Stimulated activated CD4-positive, alpha-beta T cell treated with anti-CD3 and anti-CD28 coated beads, Interleukin-4, amount 100 ng/mL, for 24 hours (primary cell): ENCODE measurements at places on chromosomes 2 and 18.

DNA sequence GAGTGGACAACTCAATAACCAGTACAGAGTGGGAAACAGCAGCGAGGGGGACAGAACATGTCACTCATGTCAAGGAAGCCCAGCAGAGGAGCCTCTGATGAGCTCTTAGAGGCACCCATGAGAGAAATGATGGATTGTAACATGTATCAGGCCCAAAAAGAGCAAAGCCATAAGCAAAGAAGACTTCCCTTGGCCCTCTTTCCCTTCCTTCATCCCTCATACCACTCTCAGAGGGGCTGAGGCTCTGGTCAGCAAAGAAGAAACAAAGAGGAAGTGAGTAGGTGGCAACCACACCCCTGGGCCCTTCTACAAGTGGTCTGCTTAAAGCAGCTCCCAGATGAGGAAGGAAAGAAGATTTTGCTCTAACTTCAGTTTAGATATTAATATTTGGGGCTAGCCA, 112.8 kb downstream of the CDC42EP3 start:
- DNase-seq: no peak

DNA sequence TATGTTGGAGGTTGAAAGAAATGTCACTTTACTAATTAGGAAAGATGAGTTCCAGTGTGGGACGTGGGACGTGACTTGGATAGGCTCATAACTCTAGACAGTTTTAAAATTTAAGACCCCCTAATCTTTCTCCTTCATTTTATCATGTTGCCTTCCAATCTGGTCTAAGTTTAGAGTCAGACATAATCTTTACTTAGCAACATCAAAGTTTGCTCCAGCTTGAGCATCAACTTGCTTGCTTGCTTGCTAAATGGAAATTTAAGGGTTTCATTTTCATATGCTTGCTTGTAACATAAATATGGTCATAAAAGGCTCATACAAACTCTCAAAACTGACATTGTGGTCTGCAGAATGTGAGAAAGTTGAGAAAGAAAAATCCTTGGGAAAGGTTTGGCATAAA, 428.9 kb downstream of the EPHA4 start:
- DNase-seq: no peak

GRCh38 chr2:241788572-241788971, 11.9 kb downstream of the GAL3ST2 start:
- DNase-seq: peak; percentile 72

- no peak for DNase-seq
Measured at GRCh38 chr18:48615566-48616401, 77.0 kb downstream of the CTIF start.

DNA sequence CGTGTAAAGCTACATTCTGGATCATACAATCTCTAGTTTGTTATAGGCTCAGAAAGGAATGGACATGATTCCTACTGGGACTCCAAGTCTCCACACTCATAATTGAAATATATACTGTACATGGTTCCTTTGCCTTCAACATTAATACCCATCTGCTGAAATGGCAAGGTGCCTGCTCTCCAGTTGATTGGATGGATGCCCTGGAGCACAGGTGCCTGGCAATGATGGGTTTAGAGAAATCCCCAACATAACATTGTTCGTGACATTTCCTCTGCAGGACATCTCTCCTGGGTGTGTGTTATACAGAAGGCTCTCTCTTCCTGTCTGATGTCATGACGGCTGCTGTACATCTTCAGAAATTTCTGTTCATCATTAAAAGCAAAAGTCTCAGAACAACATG, 449.7 kb upstream of the CWC22 start:
- no peak for DNase-seq

DNA sequence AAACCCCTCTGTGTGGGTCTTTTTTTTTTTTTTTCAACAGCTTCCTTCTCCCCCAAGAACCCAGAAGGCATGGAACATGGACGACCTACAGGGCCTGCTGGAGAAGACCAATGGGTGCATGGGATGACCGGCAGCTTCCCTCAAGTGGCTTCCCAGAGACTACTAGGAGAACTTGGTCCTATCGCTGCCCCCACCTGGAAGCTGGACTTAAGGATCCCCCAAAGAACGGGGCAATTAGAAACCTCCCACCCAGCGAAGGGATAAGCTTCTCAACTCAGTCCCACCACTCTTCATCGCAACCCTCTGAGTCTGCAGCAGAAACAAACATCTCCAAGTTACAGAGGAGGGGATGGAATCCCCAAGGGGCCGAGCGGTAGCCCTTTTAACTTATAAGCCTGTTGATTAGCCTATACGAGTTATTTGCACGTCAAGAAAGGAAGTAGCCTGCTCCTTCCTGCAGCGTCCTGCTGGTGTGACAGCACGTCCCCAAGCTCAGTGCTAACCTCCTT, 1.4 kb downstream of the ACTR1B start:
- no peak for DNase-seq

DNA sequence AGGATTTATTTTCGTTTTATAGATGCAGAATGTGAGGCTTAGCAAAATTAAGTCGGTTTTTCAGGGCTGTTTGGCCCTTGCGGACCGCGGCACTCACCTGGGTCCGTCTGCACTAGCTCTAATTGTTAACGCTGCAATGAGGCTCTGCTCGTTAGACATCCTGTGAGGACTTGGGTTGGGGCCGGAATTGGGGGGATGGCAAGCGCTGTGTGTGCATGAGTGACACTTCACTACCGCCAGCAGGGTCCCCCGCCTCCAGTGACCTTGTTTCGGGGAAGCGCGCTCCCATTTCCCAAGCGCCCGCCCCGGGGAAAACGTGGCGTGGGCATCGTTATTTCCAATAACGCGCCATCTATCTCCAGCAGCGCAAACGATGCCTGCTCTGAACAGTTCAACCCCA, 54.2 kb downstream of the KCNG2 start:
- DNase-seq: no peak

DNA sequence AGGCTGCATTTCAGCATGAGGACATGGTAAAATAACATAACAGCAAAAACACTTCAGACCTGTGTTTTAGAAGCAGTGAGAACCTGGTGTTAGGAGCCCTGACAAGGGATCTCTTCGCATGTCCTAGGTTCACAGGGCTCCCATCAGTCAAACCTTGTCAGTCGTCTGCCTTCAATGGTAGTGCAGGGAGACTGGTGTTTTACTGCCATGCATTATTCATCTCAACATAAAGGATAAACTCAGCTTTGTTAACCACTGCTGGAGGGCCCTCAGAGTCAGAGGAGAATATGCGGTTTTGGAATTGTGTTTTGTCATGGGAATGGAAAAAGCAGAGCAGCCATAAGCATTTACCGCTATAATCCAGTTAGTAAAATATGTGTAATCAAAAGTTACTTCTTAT, 275.9 kb upstream of the GCFC2 start:
- no peak for DNase-seq

GRCh38 chr18:59068276-59069071, 71.2 kb upstream of the SEC11C start:
- DNase-seq: no peak

GRCh38 chr2:162022290-162022945, 51.6 kb downstream of the DPP4 start:
- DNase-seq: no peak

GRCh38 chr2:172091761-172092566, 6.7 kb downstream of the DLX1 start:
- DNase-seq: no peak

DNA sequence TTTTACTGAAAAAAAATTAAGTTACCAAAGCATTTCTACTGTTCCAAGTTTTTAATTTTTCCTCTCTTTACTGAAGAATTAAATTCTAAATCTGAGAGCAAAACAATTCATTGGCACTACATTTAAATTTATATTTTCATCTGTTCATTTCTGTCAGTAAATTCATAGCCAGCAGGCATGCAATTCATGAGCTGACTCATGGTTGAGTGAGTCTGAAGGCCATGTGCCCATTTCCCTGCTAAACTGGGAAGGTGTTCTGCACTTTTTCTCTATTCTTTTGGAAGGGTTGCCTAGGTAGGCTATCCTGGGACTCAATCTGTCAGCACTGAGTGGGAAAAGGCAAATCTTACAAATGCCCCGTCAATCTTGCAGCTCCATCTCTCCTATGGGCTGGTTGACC, 88.7 kb downstream of the KLHL14 start:
- no peak for DNase-seq

DNA sequence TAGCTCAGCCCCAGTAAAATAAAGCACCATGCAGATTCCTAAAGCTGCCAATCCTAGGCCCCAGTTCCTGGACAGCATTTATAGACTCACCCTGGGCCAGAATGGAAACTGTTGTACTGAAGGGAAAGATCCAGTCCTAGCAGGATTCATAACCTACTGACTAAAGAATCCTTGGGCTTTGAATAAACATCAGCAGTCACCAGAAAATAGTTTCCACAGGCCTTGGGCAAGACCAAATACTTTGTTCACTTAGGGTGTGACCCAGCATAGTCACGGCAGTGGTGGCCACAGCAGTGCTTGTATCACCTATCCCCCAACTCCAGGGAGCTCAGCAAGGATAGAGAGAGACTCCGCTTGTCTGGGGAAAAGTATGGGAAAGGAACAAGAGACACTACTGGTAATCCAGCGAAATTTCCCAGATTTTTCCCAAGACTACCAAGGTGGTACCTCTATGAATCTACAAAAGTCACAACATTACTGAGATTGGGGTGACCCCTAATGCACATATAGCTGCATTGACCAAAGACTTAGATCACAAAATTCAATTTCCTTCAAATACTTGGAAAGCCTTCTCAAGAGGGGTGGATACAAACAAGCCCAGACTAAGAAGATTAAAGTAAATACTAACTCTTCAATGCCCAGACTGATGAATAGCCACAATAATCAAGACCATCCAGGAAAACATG, 748.1 kb upstream of the LRATD1 start:
- no peak for DNase-seq

DNA sequence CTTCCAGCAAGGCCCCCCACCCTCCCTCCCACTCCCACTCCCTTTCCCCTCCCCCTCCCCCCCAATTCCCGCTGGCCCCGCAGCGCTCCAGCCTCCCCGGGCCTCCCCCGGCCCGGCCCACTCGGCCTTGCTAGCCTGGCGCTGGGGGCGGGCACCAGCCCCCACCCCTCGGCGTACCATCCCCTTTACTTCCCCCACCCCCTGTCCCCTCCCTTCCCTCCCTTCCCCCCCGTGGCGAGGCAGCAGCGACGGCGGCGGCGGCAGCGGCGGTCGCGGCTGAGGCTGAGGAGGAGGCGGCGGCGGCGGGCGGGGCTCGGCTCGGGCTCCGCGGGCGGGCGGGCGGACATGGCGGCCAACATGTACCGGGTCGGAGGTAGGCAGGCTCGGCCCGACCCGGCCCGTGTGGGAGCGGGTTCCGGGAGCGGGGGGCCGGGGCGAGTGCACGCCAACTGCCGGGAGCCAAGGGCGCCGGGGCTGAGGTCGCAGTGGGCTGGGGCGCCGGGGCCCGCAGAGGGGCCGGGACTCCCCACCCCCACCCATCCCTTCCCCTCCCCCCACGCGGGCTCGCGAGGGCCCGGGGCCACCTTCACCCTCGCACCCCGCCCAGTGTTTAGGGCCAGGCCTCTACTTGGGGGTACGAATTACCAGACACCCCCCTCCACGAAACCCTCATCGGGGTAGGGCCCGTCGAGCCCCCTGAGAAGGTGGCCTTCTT, at the start of gene MTA3:
Gene MTA3, plus strand, starts transcription at position 232 of the 715 bp plus-strand sequence. Its CDS starts 114 bp downstream, at position 346.
- DNase-seq: peak; percentile 57

GRCh38 chr2:23452853-23453420, 68.0 kb downstream of the KLHL29 start:
- no peak for DNase-seq

- DNase-seq: no peak
Measured at GRCh38 chr2:147351784-147352183, 493.0 kb upstream of the ACVR2A start.

- no peak for DNase-seq
Measured at GRCh38 chr2:120396861-120397811, 51.2 kb downstream of the INHBB start.

DNA sequence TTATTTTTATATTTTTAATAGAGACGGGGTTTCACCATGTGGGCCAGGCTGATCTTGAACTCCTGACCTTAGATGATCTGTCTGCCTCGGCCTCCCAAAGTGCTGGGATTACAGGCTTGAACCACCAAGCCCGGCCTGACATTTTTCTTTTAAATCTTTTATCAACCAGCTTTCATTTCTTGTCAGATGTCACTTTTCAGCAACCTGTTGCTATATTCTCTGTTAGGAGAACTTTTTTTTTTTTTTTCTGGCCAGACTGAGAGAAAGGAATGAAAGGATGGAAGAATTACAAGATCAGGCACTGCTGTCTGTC, 146.3 kb downstream of the TGIF1 start:
- DNase-seq: no peak

DNA sequence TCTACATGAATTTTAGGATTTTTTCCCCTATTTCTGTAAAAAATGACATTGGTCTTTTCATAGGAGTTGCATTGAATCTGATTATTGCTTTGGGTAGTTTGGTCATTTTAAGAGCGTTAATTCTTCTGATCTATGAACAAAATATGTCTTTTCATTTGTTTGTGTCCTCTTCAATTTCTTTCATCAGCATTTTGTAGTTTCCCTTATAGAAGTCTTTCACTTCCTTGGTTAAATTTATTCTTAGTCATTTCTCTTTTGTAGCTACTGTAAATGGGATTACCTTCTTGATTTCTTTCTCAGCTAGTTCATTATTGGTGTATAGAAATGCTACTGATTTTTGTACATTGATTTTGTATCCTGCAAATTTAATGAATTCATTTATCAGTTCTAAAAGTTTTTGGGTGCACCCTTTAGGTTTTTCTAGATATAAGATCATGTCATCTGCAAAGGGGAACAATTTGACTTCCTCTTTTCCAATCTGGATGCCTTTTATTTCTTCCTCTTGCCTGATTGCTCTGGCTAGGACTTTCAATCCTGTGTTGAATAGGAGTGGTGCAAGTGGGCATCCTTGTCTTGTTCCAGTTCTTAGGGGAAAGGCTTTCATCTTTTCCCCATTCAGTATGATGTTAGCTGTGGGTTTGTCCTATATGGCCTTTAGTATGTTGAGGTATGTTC, 36.6 kb upstream of the AAK1 start:
- no peak for DNase-seq

- DNase-seq: no peak
Measured at GRCh38 chr2:114496959-114497358, 54.5 kb downstream of the DPP10 start.

DNA sequence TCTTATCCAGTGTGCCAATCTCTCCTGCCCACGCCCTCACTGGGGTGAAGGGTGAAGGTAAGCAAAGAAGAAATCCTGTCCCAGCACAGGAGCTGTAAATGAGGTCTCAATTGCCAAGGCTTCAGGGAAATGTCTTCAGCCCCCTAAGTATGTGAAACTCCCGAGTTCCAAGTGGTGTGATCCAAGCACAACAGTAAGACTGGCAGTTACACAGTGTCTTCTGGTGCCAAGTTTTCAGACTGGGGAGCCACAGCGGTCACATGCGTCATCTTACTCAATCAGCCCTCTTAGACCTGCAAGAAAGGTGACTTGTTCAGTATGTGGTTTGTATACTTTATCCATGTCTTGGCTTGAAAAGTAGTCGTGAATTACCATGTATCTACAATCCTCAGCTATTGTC, 55.0 kb upstream of the SPRED2 start:
- no peak for DNase-seq
